ENCODE measurements at places on chromosomes 4 and X.

DNA sequence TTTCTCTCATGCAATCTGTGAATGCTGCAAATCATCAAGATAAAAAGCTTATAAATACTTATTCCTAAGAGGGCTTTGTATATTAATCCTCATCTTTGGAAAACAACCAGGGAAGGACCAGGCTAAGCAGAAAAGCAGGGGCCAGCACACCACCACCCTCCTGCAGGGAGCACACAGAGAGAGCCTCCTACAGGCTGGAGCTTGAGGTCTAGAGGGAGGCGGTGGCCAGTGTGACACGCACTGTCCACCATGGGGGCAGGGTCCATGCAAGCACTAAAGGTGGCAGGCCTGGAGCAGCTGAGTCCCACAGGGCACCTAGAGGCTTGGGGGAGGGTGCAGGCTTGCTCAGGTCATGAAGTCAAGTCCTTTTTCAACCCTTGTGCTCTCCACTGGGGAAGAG is 236.9 kb downstream of the TACR3 start:
- DNase-seq: no peak

DNA sequence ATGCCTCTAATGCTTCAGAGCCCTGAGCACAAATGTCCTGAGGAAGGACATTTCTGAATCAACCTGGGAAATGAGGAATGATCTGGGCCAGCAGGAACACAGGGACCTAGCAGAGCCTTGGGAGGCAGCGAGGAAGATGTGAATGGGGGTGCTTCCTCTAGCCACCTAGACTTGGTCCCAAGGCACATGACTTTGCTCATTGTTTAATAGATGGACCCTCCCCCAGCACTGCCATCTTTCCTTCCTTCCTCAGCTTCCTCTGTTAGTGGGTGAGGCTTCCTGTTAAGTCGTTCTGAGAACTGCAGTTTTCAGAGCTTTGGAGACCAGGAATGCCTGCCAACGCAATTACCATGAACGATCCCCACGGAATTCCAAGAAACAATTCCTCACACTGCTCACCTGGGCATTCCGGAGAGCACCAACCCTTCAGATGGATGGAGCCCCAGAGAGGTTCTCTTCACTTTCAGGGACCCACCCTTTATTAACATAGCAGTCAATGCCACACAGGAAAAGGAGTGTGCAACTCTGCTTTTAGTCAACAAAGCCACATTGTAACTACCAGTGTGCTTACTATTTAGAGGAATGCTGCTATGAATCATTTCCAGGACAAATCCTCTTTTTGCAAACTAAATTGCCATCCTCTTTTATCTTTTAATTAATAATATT is 48.5 kb upstream of the STIM2 start:
- no peak for DNase-seq

GRCh38 chrX:103063191-103063845 is 653 bp downstream of the BEX1 start:
- DNase-seq: peak; percentile 34

DNA sequence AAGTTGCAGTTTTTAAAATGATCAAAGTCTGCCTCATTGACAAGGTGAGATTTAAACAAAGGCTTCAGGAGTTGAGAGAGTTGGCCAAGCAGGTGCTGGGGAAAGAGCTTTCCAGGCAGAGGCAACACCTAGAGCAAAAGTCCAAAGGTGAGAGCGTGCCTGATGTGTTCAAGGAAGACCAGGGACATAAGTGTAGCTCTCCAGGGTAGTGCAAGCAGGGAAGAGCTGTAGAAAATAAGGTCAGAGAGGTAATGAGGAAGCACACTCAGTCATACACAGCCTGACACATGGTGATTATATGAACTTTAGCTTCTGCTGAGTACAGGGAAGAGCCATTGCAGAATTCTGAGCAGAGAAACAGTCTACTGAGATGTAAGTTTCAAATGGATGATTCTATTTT is 265.0 kb upstream of the NWD2 start:
- no peak for DNase-seq

DNA sequence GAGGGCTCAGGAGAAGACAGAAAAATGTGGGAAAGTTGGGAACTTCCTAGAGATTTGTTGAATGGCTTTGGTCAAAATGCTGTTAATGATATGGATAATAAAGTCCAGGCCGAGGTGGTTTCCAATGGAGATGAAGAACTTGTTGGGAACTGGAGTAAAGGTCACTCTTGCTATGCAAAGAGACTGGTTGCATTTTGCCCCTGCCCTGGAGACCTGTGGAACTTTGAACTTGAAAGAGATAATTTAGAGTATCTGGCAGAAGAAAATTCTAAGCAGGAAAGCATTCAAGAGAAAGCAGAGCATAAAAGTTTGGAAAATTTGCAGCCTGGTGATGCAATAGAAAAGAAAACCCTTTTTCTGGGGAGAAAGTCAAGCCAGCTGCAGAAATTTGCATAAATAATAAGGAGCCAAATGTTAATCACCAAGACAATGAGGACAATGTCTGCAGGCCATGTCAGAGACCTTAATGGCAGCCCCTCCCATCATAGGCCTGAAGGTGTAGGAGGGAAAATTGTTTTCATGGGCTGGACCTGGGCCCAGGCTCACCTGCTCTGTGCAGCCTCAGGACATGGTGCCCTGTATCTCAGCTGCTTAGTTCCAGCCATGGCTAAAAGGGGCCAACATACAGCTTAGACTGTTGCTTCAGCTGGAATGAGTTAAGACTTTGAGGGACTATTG is 203.8 kb downstream of the RELL1 start:
- DNase-seq: no peak

- DNase-seq: no peak
Measured at GRCh38 chrX:150849996-150850720, 48.3 kb downstream of the CD99L2 start.
